SHP77 treated with DMSO at 0.1 percent for 48 hours (cell line): ENCODE measurements at places on chromosomes 1 and 21.

GRCh38 chr1:84949664-84950063, 47.2 kb downstream of the MCOLN2 start:
- DNase-seq: no peak

- DNase-seq: peak; percentile 97
These were observed 126.0 kb upstream of the IPO9 start for GRCh38 chr1:201702936-201703335.

GRCh38 chr21:43300496-43301408, 126.2 kb downstream of the SIK1 start:
- no peak for DNase-seq

GRCh38 chr1:36464605-36465393, 615 bp upstream of the MRPS15 start:
- DNase-seq: no peak

GRCh38 chr1:209544098-209544497, 39.4 kb upstream of the CAMK1G start:
- no peak for DNase-seq

- DNase-seq: no peak
These were observed 4.7 kb downstream of the LAX1 start for GRCh38 chr1:203769505-203770343.

DNA sequence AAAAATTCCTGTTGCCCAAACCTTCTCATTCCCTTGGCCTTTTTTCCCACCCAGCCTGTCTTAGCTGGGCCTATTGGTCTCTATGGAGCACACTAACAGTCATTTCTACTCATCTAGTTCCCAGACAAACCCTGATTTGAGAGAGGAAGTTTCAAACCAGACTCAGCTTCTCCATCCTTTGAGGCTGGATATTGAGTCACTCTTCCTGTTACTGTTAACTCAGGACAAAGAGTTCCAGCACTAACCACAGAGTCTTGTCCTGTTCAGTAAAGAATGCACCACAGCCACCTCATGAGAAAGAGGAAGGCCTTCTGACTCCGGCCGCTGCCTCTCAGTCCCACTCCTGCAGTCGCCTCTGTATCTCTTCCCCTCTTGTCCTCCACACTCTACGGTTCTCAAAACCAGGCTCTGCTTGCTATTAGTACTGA, 137.8 kb downstream of the PTPRC start:
- DNase-seq: no peak

DNA sequence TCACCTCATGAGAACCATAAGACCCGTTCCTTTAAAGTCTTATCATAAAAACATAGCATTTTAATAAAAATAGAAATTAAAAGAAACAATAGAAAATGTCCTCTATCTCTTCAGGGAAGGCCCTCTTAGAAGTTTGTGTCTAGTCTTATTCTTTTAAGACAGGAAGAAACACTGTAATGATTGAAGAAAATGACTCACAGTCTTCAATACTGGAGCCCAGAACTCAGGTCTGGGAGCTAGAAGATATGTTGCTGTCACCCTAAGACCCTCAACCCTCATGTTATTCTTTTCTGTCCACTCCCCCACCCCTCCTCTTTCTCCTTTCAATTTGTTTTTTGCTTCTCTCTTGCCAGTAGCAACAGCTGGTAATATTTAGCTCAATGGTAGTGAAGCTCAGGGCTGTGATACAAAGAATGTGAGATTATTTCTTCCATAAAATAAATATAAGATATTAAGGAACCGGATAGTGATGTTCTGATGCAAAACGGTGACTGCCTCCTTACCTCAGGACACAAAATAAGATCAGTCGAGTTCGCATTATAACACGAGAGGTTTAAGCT, 12.0 kb downstream of the DUSP10 start:
- DNase-seq: no peak

GRCh38 chr1:78003882-78004718, 639 bp upstream of the DNAJB4 start:
- DNase-seq: peak; percentile 91

- DNase-seq: no peak
These were observed 6.6 kb upstream of the IFFO2 start for GRCh38 chr1:18962855-18963737.

DNA sequence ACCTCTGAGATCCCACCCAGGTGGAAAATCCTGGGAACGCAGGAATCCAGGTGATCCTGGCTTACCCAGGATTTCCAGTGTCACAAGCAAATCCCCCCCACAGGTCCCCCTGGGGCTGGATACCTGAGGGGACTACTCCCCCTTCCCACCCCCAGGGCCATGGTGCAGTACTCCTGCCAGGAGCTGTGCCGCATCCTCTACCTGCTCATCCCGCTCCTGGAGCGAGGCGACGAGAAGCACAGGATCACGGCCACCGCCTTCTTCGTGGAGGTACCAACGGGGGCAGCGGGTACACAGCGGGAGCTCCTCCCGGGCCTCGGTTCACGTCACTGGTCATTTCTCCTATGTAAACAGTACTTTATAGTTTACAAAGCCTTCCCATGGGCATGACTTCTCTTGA, 20.4 kb upstream of the TTC4 start:
- DNase-seq: no peak

- DNase-seq: no peak
These were observed 292.6 kb downstream of the NUF2 start for GRCh38 chr1:163614361-163614760.

GRCh38 chr1:86933051-86933450, 18.6 kb downstream of the HS2ST1 start:
- no peak for DNase-seq

- no peak for DNase-seq
These were observed 82.9 kb downstream of the ITPKB start for GRCh38 chr1:226656201-226656600.

- no peak for DNase-seq
These were observed 10.5 kb downstream of the AIM2 start for GRCh38 chr1:159066108-159066507.

- DNase-seq: peak; percentile 86
These were observed 480.6 kb downstream of the CAMTA1 start for GRCh38 chr1:7265771-7266371.

GRCh38 chr1:29809446-29810120, 573.3 kb downstream of the PTPRU start:
- DNase-seq: no peak

GRCh38 chr1:14791654-14792053, 193.2 kb downstream of the KAZN start:
- DNase-seq: no peak

- DNase-seq: no peak
These were observed 12.9 kb downstream of the CFAP57 start for GRCh38 chr1:43184995-43185394.

GRCh38 chr1:156807627-156808026, 9.0 kb downstream of the SH2D2A start:
- DNase-seq: no peak

GRCh38 chr1:152479792-152480595, 30.6 kb upstream of the LCE5A start:
- DNase-seq: no peak

DNA sequence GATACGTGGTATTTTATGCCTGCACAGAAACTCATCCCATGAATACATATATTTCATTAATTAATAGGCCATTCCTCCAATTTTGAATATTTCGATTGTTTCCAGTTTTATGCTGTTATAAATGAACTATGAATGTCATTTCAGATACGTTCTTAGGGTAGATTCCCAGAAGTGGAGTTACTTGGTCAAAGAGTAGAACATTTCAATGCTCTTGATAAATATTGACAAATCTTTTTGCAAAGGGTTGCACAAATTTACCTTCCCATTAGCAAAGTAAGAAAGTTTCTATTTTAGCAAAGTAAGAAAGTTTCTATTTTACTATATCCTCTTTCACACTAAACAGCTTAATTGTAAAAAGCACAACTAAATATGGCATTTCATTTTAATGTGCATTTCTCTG, 48.9 kb downstream of the KCNT2 start:
- no peak for DNase-seq

DNA sequence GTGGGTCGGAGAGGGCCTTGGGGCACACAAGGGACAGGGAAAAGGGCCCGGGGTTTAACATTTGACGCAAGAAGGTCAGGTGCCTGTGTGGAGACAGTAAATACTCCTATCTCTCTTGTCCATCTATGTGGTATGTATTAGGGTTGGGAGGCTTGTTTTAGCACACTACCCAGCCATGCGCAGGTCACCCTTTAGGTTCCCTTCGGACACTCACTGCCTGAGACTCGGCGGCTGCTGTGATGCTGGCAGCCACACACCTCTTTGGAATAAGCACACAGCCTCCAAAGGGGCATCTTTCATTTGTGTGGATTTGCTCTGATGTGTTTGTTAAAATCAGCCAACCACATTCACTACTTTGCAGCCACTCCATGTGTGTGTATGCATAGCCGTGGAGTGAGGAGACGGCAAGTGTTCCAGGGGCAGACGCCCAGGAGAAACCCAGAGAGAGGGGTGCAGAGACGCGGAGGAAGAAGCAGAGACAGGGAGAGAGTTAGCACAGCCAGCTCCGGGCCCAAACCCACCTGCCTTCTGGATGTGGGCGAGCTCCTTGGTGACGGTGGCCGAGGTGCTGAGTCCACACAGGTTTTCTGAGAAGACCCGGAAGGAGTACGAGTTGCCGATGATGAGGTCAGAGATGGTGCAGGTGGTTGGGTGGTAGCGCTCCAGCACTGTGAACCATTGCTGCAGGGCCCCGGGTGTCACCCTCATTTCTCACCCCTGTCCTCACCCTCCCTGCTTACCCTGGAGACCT, 5.7 kb downstream of the MYBPH start:
- DNase-seq: no peak

GRCh38 chr21:37259426-37259825, 7.7 kb downstream of the VPS26C start:
- no peak for DNase-seq

GRCh38 chr1:54805981-54806381, 4.9 kb upstream of the TTC22 start:
- DNase-seq: no peak

DNA sequence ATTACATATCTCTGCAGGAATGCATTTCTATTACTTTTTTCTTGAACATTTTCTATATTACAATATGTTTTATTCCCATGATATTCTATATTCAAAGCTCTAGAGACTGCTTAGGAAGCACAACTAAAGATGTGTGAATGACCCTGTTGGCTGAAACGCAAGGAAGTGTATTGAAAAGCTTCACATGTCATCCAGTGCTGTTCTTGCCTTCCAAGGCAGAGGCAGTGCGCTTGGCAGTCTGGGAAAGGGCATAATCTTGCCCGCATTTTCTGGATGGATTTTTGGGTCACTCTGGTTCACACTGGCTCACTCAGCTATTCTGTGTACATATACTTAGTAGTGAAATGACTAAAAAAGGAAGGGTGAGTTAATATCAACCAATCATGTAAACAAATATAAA, 262.4 kb downstream of the PTPRC start:
- DNase-seq: no peak

DNA sequence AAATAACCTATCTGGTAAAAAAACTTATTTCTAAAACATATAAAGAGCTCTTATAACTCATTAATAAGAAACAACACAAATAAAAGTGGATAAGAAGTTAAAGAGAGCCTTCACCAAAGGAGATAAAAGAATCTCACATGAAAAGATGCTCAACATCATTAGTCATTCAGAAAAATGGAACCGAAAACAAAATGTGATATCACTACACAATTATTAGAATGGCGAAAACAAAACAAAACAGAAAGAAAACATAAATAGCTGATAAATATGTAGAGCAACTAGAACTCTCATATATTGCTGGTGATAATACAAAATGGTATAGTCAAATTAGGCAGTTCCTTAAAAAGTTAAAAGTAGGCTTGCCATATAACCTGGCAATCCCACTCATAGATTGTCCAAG, 1109.3 kb downstream of the PLA2G4A start:
- no peak for DNase-seq

DNA sequence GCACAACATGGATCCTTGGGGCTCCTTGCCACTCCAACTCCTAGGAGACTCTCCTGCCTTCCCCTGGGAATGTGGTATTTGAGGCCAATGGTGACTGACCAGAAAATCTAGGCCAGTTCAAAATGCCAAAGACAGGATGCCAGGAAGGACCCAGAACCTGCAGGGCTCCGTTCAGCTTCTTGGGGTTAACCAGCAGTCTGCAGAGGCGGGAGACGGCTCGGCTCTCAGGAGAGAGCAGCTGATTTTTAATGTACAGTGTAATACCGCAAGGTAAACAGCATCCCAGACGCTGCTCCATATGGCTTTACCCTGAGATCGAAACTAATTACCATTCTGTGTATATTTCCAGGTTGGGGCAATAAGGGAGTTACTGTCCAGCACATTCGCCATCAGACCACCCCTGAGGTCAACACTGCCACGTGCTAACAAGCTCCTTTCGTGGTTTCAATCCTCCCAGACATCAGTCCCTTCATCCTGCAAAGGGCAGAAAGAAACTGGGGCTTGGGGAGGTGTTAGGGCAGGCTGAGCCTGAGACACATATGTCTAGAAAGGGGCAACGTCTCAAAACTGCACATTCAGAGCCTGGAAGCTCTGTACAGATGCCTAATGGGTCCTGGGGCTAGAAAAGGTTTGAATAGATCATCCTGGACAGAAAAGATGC, 16.7 kb downstream of the ITPKB start:
- peak; percentile 21 for DNase-seq

- DNase-seq: no peak
These were observed 129.9 kb downstream of the PATJ start for GRCh38 chr1:61872206-61872605.

DNA sequence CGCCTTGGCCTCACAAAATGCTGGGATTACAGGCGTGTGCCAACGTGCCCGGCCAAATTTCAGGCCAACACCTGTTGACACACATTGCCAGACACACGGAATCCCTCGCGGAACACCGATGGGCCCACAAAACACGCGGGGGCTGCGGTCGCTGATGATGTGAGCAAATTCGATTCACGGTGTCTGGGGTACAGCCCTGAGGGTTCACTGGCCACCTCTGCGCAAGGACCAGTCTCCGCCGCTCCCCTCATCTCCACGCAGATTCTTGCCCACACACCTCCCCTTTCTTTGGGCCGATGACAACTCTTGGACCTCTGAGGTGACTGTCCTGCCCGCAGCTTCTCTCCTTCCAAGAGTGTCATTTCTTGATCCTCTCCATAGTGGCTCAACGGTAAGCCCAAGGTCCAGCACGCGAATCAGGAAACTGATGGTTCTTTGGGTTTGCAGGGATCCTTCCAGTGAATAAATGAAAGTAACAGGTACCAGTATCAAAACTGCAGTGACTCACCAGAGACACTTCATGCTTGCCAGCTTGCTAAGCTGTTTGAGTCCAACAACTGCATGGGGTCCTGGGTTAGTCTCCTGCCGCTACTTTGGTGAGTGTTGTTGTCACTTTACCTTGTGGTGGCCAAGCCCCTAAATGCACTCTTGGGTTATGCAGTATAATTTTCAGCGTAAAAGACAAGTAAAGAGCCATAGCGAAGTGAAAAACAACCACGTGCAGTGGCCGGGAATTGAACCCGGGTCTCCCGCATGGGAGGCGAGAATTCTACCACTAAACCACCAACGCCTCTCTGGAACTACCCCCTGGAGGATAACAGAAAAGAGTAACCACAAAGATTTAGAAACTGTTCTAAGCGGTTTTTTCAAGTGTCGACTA, 11.0 kb upstream of the RNU1-3 start:
- DNase-seq: peak; percentile 72

DNA sequence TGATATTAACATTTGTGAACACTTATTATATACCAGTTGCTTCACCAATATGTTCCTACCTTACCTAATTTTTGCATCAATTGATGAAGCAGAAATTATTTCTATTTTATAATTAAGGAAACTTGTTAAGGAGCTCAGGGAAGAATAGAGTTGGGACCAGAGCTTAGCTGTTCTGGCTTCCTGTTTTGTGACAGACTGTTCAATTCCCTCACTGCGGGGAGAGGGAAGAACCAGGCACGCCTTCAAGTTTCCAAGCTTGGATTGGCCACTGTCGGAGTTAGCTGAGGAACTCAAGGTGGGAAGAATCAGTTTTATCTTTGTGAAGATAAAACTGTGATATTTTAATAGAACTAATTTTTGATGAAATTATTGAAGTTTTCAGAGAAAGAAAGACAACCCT, 142.3 kb upstream of the LMO4 start:
- no peak for DNase-seq
